Stimulated activated CD4-positive, alpha-beta T cell treated with anti-CD3 and anti-CD28 coated beads, TNF-alpha, amount 100 ng/mL, for 1 hour (primary cell): ENCODE measurements at places on chromosomes 16 and 17.

DNA sequence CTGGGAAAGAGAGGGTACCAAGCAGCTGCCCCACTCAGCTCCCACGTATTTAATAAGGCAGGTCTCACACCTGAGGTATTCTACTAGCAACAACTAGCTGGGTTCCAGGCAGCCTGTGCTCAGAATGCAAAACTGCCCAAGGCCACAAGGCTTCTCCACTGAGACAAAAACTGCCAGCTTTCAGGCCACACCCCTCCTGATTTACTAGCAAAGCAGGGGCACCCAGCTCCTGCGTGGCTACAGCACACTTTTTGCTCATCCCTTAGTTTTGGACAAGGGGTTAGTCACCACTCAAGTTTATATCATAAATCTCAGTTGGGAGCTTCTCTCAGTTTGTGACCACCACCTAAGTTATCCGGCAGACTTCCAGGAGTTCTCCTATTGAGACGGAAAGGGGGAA, 494.6 kb downstream of the CDH11 start:
- no peak for DNase-seq

DNA sequence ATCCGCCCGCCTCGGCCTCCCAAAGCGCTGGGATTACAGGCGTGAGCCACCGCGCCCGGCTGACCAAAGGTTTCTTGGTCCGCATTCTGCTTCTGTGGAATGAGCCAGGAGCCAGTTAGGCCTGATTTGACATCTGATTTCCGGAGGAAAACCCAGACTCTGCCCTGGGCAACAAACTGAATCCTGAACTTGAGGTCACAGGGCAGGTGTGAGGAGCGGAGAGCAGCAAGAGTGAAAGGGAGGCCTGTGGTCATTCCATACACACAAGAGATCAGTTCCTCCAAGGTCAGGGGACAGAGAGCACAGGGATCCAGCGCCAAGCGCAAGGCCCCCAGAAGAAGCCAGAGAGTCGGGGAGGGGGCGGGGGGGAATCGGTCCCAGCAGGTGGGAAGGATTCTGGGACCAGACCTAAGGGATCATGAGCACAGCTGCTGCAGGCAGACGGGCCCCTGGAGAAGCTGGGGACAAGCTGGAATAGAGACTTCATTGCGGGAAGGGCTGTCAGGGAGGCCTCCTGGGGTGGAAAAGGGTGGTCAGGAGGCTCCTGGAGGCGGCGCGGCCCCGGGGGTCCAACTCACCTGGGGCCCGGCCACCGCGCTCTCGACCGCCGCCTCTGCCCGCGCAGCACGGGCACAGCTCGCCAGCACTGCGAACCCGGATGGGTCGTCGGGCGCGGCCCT, 436 bp downstream of the SHPK start:
- DNase-seq, result no peak

DNA sequence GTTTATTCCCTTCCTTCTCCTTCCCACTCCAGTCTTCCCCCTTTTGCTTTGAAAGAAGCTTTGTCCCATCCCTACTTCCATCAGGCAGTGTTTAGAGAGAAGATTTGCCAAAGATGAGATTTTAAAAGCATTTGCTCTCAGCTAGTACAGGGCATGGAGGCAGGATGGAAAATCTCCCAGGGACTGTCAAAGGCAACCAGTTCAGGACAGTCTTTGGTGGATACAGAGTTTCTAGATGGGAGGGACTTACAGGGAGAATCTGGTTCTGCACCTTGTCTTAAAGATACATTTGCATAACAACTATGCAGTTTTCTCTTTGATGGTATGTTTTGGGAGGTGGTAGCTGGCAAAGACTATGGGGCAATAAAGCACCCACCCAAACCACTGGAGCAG, 26.2 kb downstream of the CHD9 start:
- DNase-seq, result no peak

DNA sequence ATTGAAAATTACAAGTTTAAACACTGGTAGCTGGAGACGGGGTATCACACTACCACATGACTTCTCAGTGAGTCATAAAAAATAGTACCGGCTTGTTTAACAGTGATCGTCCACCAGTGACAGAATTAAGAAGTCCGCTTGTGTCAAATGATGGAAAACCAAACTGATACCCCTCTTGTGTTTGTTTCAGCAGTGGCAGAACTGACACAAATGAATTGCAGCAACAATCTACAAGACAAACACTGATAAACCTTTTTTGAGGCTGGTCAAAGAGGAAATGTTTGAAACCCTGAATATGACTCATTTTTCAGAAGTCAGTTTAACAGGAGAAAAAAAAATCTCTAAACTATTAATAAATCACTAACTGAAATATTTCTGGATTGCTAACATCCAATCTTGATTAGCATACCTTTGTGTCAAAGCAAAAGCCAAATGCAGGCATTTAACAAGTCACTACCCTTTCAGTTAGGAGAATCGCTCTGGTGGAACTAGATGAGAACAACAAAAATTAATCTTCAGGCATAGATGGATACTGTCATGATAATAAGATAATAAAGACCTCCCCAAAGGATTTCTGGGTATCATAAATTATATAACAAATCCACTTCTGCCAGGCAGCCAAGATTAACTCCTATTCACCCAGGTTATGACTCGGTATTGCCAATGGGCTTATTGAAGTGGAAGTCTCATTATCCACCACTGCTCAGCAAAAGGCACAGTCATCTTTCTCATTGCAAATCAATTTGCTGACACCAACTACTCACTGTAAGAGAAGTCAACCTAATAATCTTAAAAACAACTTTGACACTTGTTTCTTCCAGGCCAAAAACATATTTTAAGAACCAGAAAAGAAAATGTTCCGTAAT, 20.8 kb downstream of the DCUN1D3 start:
- DNase-seq, result no peak

DNA sequence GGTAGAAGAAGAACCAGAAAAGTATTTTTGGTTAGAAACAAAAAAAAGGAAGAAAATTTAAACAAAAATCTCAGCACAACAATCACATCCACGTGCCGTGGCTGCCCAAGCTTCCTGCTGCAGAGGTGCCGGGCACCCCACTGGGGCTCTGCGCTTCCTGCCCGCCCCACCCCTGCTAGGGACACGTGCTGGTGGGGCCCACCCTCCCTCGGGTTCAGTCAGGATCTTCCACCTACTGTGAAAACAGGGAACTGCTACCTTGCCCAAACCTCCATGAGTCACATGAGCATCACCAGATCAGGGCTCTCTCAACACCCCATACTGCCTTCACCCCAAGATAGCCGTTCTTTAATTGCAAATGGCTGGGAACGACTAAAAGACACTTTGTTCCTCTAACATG, 24.4 kb upstream of the CYTH1 start:
- DNase-seq, result no peak

DNA sequence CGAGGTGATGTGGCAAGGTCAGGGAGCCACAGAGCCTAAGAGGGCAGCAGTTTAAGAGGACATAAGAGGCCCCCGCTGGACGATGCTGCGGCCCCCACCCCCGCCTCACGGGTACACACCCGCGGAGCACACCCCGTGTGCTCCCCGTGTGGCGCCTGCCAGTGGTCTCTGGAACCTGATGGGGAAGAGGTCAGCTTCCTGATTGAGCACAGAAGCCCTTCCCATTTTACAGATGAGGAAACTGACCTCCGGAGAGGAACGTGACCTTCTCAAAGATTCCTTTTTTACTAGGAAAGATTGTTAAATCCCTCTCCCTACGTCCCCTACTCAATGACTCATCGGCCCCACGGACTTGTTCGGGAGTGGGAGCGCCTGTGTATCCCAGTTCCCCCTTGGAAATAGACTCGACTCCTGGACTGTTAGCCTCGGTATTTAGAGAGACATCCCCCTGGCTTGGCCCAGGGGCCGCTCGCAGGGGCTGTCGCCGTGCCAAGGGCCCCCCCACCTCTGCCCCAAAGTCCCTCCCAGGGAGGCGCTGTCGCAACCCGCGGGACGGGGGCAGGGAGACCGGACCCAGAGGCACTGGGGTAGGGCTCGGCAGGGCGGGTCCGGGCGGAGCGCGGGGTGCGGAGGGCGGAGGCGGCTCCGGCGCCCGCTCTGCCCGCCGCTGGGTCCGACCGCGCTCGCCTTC, at the start of gene ABCC3:
Gene ABCC3, plus strand, starts transcription at position 658 of the 691 bp plus-strand sequence. CDS start 56 bp downstream, outside the sequence.
- DNase-seq, result no peak

GRCh38 chr16:27483088-27483437, 66.7 kb downstream of the GTF3C1 start:
- no peak for DNase-seq

DNA sequence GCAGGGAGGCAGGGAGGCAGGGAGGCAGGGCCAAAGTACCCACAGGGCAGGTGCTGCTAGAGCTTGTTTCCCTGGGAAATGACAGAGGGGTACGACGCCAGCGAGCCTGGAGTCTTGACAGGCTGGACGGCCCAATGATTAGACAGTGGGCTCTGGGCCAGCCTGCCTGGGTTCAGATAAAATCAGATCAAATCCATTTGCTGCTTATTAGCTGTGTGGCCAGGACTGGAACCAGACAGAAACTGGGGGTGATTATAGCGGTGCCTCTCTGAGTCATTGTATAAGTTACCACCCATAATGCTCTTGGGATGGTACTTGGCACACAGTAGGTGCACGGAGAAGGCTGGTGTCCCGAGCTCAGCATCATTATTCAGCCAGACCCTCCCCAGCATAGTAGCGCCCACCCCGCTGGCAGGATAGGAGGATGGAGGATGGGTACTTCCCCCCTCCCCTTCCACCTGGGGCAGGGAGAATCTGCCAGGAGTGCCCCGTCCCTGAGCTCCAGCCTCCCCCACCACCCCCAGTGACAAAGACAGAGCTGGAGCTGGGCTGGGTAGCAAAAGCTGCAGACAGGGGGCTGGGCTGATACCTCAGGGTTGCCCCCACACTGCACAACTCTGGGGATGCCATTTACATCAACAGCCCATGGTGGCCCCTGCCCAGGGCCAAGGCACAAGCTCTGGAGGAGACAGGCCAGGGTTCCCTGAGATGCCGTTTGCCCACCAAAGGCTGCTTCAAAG, 77.6 kb upstream of the TNRC6C start:
- no peak for DNase-seq

- DNase-seq, result no peak
Observed at GRCh38 chr17:78394209-78394608, 15.8 kb downstream of the PGS1 start.

- peak; percentile 41 for DNase-seq
Observed at GRCh38 chr17:79082311-79083190, 7.9 kb downstream of the ENGASE start.

GRCh38 chr16:71540-72401, 660 bp downstream of the RHBDF1 start:
- no peak for DNase-seq

DNA sequence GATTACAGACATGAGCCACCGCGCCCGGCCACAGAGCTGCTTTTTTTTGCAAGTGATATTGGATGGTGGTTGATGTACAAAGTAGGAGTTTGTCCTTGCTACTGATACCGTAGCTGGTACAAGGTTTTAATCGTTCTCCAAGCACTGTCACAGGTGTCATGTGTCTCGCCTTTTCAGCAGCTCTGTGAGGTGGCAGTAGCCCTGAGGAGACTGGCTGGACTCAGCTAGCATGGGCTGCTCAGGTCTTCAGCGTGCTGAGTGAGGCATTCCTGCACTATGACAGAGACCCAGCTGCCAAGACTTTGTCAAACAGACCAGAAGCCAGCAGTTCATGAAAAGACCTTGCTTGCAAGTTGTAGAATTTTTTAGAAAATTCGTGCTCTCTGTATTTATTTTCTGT, 7.2 kb downstream of the WWOX start:
- no peak for DNase-seq
